Sigmoid colon (tissue), 7 donors: ENCODE measurements at places on chromosomes 1 and 21. TPM values are rescaled to one million over a fixed set of nuclear protein-coding genes. Genes with fewer than 3 reads are reported as not detected.
A peak's percentile ranks its signal among the peaks of the same experiment; 100 is the strongest.

- H3K4me1 ChIP-seq = no peaks in the 10 kb centered on the region
- H3K4me3 ChIP-seq = no peak overlapping the region
- no peak for DNase-seq
- no peaks in the 10 kb centered on the region for H3K36me3 ChIP-seq
- H3K27me3 ChIP-seq = no peaks in the 10 kb centered on the region
These were observed 154.5 kb downstream of the PCP4 start for GRCh38 chr21:40021558-40022351.

GRCh38 chr21:45382697-45382997, 22.3 kb upstream of the COL18A1 start:
- peaks cover 14% of the 10 kb centered on the region for H3K4me1 ChIP-seq
- H3K36me3 ChIP-seq = no peaks in the 10 kb centered on the region
- DNase-seq = no peak
- H3K27me3 ChIP-seq = no peaks in the 10 kb centered on the region
- H3K4me3 ChIP-seq = no peak overlapping the region
- H3K27ac ChIP-seq = no peak overlapping the region

GRCh38 chr1:116772648-116773045, 18.4 kb downstream of the CD2 start:
- no peaks in the 10 kb centered on the region for H3K4me1 ChIP-seq
- no peak for DNase-seq
- no peaks in the 10 kb centered on the region for H3K36me3 ChIP-seq
- H3K27ac ChIP-seq = no peak overlapping the region
- no peak overlapping the region for H3K4me3 ChIP-seq

GRCh38 chr1:82486969-82487368, 686.2 kb downstream of the ADGRL2 start:
- DNase-seq = no peak
- H3K36me3 ChIP-seq = no peaks in the 10 kb centered on the region
- H3K27ac ChIP-seq = no peak overlapping the region
- H3K4me1 ChIP-seq = no peaks in the 10 kb centered on the region
- no peaks in the 10 kb centered on the region for H3K27me3 ChIP-seq

- H3K36me3 ChIP-seq = no peaks in the 10 kb centered on the region
- H3K4me1 ChIP-seq = no peaks in the 10 kb centered on the region
These were observed 22.1 kb upstream of the IL10 start for GRCh38 chr1:206794294-206794908.

GRCh38 chr1:16012590-16013219, 5.1 kb downstream of the HSPB7 start:
- peak; percentile 89 for DNase-seq
- H3K27ac ChIP-seq = peak overlapping the region; percentile 94
- no peaks in the 10 kb centered on the region for H3K36me3 ChIP-seq
- no peaks in the 10 kb centered on the region for H3K27me3 ChIP-seq
- H3K4me1 ChIP-seq = peaks cover 55% of the 10 kb centered on the region

The PTPN7 gene
- total RNA-seq = 3.0 TPM

The KIF26B gene
- total RNA-seq = 1.1 TPM
